ENCODE measurements at places on chromosomes 11 and 22. TPM values are rescaled to one million over a fixed set of nuclear protein-coding genes. Genes with fewer than 3 reads are reported as not detected.

- no peak overlapping the region for H3K4me3 ChIP-seq
- no peak for DNase-seq
- H3K27ac ChIP-seq = no peak overlapping the region
Observed at GRCh38 chr22:35678836-35679235, 30.6 kb downstream of the APOL6 start.

- H3K27ac ChIP-seq = no peak overlapping the region
- no peak overlapping the region for H3K4me3 ChIP-seq
- DNase-seq = no peak
Observed at GRCh38 chr11:131766637-131767036, 396.2 kb downstream of the NTM start.

GRCh38 chr11:120539667-120540369 lies 28.3 kb downstream of the GRIK4 start:
- DNase-seq = no peak
- H3K27me3 ChIP-seq = peaks cover 36% of the 10 kb centered on the region
- H3K27ac ChIP-seq = no peak overlapping the region

GRCh38 chr11:131999084-131999483 lies 628.7 kb downstream of the NTM start:
- H3K27ac ChIP-seq = no peak overlapping the region
- H3K27me3 ChIP-seq = no peaks in the 10 kb centered on the region
- H3K36me3 ChIP-seq = no peaks in the 10 kb centered on the region
- no peak for DNase-seq
- no peaks in the 10 kb centered on the region for H3K4me1 ChIP-seq

The NXF1 gene
- 48.0 TPM for total RNA-seq

The PRRG4 gene
- total RNA-seq = 22.9 TPM

DNA sequence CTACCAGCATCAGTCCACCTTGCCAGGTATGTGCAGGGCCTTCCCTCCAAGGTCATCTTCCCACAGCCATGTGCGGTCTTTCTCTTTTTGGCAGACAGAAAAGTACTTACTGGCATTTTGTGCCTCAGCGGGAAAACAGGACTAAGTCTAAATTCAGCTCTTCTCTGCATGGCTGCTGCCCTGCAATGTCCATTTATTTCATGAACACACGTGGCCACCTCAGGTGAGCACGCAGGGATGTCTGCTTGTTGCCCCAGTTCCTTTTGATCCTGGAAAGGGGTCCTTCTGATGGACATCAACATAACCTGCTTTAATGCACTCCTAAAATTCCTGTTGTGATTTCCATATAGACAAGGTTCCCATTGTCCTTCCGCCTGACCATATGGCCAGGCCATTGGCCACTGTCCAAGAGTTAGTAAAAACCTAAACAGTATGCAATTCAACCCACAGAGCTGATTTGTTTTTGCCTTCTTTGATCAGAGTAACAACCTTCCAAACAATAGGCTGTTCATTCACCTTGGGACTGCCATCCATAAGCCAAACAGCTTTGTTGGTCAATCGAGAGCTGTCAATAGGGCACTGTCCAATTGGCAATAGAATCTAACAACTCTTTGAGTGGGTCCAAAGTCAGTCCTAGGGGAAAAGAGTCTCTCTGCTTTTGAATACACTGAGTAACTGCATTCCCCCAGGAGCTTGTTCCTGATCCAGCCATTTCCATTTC lies 5.9 kb downstream of the TREH start:
- DNase-seq = no peak
- no peak overlapping the region for H3K27ac ChIP-seq
- no peaks in the 10 kb centered on the region for H3K27me3 ChIP-seq
- no peaks in the 10 kb centered on the region for H3K4me1 ChIP-seq
- no peaks in the 10 kb centered on the region for H3K36me3 ChIP-seq
- no peak overlapping the region for H3K4me3 ChIP-seq

DNA sequence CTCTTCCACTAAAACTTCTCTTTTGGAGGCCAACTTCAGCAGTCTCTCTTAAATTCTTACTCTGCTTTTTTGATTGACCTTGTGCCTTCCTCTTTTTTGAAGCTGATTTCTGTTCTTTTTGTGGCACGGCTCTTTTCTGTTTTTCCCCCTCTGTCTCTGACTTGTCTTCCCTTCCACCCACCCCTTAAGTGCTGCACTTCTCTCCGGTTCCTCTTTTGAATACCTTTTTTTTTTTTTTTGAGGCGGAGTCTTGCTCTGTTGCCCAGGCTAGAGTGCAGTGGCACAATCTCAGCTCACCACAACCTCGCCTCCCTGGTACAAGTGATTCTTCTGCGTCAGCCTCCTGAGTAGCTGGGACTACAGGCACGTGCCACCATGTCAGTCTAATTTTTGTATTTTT lies 211.9 kb downstream of the BLID start:
- H3K27ac ChIP-seq = no peak overlapping the region
- no peaks in the 10 kb centered on the region for H3K36me3 ChIP-seq
- no peak overlapping the region for H3K4me3 ChIP-seq
- H3K27me3 ChIP-seq = peaks cover 25% of the 10 kb centered on the region
- no peaks in the 10 kb centered on the region for H3K4me1 ChIP-seq

DNA sequence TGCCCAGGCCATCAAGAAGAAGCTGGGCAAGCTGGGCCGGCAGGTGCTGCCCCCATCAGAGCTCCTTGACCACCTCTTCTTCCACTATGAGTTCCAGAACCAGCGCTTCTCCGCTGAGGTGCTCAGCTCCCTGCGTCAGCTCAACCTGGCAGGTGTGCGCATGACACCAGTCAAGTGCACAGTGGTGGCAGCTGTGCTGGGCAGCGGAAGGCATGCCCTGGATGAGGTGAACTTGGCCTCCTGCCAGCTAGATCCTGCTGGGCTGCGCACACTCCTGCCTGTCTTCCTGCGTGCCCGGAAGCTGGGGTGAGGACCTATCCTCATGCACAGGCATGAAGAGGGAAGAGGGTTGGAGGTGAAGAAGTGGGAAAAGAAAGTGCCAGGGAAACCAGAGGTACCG lies 5.3 kb upstream of the NHERF4 start:
- H3K36me3 ChIP-seq = no peaks in the 10 kb centered on the region
- no peak overlapping the region for H3K4me3 ChIP-seq
- no peaks in the 10 kb centered on the region for H3K4me1 ChIP-seq
- no peak overlapping the region for H3K27ac ChIP-seq

GRCh38 chr22:44353041-44353440 lies 40.3 kb upstream of the SHISAL1 start:
- H3K4me1 ChIP-seq = no peaks in the 10 kb centered on the region
- H3K4me3 ChIP-seq = no peak overlapping the region
- DNase-seq = no peak
- H3K36me3 ChIP-seq = peaks cover 10% of the 10 kb centered on the region

GRCh38 chr11:121767433-121767832 lies 314.7 kb upstream of the SORL1-AS1 start:
- H3K27ac ChIP-seq = no peak overlapping the region
- H3K36me3 ChIP-seq = no peaks in the 10 kb centered on the region
- DNase-seq = no peak
- no peaks in the 10 kb centered on the region for H3K4me1 ChIP-seq
- peaks cover 69% of the 10 kb centered on the region for H3K27me3 ChIP-seq
- no peak overlapping the region for H3K4me3 ChIP-seq
